Ovary (tissue), 10 donors: ENCODE measurements at places on chromosomes 3 and 15. TPM values are rescaled to one million over a fixed set of nuclear protein-coding genes. Genes with fewer than 3 reads are reported as not detected.

DNA sequence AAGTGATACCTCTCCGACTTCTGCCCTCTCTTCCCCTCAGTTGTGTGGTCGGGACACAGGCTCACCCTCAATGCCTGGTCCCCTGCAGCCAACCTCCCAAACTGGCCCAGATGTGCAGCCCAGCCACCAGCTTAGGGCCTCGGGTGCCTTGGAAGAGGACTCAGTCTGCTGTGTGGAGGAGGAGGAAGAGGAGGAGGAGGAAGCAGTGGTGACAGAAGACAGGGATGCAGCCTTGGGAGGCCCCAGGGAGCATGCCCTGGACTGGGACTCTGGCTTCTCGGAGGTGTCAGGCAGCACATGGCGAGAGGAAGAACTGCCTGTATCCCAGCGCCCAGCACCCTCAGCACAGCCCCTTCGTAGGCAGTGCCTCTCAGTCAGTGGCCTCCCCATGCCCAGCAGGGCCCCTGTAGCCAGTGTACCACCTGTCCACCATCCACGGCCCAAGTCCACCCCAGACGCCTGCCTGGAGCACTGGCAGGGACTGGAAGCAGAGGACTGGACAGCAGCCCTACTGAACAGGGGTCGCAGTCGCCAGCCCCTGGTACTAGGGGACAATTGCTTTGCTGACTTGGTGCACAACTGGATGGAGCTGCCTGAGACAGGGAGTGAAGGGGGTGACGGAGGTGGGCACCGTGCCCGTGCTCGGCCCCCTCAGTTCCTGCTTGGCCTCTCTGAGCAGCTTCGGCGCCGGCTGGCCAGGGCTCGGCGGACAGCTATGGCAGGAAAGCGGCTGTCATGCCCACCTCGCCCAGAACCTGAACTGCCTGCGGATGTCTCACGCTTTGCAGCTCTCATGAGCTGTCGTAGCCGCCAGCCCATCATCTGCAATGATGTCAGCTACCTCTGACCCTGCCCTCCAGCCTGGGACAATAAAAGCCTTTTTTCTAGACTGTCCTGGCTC, 1.3 kb downstream of the INKA1 start:
- DNase-seq, result peak; percentile 48

DNA sequence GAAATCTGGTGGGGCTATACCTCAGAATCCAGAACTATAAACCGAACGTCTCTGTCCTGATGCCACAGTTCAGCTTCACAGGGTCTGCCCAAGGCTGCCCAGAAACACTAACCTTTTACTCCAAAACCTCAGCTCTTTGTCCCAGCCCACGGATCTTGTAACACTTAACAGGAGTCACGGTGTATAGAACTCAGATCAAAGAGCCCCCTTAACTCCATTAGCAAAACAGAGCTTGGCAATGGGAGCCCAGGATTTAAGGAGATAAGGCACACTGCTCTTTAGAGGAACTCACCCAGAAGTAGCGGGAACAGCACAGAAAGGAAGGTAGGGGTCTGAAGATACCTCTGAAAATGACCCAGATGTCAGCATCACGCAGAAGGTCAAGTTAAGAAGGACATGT, 68.8 kb upstream of the SOX14 start:
- no peak for DNase-seq

DNA sequence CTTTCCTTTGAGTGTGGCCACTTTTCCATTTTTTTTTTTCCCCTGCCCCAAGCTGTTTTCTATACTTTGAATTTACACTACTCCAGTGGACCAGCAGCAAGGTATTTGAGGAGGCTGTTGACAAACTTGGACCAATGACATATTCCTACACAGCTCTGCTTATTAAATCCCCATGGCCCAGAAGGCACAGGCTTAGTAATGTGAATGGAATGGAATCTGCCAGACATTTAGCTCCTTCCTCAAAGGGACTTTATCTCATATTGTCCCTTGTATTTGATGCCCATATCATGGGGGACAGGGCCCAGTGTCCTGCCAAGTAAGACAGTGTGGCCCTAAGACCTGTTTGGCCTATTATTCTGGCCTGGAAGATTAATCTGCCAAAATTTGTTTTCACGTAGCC, 107.5 kb downstream of the CHCHD6 start:
- no peak for DNase-seq

MITF gene
- 33.2 TPM for total RNA-seq

SLC12A1 gene
- total RNA-seq, result not detected

GRCh38 chr3:6733699-6734394, 127.1 kb upstream of the GRM7 start:
- DNase-seq, result no peak

GRCh38 chr3:121943431-121943830, 49.2 kb downstream of the SLC15A2 start:
- DNase-seq, result no peak

- DNase-seq, result no peak
These were observed 45.2 kb downstream of the RARB start for GRCh38 chr3:25473246-25473645.

DNA sequence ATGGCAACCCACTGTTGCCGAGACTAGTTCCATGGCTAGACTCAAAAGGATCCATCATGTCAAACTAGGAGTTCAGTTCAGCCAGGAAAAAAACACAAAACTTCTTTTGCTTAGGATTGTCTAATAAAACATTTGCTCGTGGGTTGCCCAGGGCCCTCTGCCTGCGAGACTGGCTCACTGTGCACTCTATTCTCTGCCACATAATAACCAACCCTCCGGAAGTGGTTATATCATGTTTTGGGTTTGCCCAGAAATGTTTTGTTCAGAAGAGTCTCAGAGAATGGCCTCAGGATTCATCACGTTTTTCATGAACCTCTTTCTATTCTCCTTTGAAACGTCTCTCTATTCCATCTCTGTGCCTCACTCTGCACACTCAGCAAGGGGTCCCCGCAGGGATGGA, 216.1 kb downstream of the SV2B start:
- DNase-seq, result no peak

PLSCR2 gene
- not detected for total RNA-seq

HGD gene
- total RNA-seq, result 2.4 TPM

DNA sequence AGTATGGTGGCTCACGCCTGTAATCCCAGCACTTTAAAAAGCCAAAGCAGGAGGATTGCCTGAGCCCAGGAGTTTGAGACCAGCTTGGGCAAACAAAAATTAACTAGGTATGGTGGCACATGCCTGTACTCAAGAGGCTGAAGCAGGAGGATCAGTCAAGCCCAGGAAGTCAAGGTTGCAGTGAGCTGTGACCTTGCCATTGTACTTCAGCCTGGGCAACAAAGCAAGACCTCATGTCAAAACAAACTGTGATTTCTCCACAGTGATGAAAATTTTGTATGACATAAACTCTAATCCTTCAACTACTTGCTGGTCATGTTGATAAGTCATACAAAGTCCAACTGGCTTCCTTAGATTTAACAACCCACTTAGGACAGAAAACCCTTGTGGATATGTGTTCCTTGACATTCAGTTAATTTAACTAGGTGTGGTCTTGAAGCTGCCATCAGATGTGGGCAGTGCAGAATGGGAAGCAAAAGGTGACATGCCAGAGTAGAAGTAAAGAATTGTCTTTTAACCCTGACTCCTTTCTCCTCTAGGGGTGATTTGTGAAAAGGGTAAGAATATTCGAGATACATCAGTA, 263.3 kb downstream of the PTPRG start:
- DNase-seq, result no peak

CTXND1 gene
- 0.42 TPM for total RNA-seq

GRCh38 chr15:73677146-73677607, 7.0 kb upstream of the CD276 start:
- DNase-seq, result peak; percentile 55

GRCh38 chr15:89946681-89947299, 34.0 kb upstream of the ARPIN start:
- no peak for DNase-seq

GRCh38 chr3:169479314-169479939, 184.1 kb downstream of the MECOM start:
- DNase-seq, result no peak

IL12A gene
- not detected for total RNA-seq

DNA sequence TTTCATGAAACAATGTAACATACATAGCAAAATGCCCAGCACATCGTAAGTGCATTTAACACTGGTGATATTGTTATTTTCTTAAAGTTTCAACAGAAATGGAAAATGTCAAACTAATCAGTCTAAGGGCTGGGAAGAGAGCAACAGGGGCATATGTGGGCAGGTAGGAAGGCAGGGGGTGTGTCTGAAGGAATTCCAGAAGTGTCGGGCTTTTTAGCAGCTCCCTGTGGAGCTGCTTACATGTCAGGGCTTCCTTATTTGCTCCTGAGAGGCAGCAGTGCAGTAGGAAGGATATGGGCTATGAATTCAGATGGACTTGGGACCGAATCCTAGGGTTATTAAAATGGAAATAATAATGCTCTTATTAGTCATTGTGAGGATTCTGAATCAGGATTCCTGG, 311.6 kb downstream of the CLSTN2 start:
- no peak for DNase-seq

- DNase-seq, result no peak
These were observed 224.8 kb downstream of the FAM43A start for GRCh38 chr3:194910414-194910984.

DNA sequence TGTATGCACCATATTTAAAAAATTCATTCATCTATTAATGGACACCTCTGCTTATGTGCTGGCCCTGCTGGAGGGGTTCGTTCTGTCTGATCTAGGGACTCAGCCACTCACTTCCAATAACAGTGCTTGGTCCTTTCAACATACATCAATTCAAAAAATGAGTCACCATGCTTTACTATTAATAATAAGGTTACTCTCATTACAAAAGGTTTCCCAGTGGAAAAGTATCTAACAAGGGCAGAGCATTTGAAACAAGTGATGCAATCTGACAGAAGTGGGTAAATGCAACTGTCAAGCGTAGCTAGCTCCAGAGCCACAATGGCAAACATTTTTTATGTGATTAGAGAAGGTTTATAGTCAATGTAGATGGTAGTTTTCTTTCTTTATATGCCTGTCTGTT, 67.9 kb upstream of the TNIK start:
- no peak for DNase-seq

GRCh38 chr3:133644768-133645167, 17.0 kb downstream of the TOPBP1 start:
- DNase-seq, result no peak

VIPR1 gene
- 0.50 TPM for total RNA-seq

DNA sequence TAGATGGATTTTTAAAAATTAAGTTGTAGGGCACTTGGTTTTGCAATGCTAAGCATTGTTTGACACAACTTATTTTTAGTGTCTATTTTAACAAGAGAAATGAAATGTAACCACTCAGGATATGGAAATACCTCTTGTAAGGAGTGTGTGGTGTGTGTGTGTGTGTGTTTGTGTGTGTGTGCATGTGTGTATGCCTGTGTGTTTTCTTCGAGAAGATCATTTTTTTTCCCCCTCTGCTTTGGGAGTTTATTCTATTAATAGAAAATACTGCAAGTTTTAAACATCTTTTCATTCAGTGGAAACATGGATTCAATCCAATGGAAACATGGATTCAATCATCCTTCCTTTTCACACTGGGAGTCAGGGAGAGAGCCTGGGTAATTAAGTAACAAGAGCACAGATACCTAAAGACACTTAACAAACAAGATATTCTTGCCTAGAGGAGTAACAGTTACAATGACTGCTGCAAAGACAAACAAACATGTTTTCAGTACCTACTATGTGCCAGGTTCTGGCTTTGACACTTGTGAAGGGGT, 567.2 kb upstream of the TBL1XR1 start:
- DNase-seq, result no peak

GRCh38 chr3:195153130-195153529, 117.8 kb downstream of the XXYLT1 start:
- DNase-seq, result no peak

DNA sequence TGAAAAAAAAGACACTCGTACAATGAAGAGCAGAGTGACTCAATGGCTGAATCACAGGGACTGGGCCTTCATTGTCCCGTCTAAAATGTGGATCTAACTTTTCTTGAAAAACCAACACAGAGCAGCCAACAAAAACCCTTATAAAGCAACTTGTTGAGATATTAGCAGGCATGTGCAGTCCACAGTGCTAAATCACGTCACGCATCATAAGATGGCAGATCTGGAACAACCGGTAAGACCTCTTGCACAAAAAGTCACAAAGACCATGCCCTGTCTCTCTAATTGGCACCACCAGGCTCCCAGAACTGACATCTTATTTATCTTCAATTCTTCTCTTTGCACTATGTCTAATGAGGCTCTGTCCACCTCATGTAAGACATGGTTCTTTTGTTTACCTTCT, 177.0 kb downstream of the MAGI1 start:
- DNase-seq, result no peak

DNA sequence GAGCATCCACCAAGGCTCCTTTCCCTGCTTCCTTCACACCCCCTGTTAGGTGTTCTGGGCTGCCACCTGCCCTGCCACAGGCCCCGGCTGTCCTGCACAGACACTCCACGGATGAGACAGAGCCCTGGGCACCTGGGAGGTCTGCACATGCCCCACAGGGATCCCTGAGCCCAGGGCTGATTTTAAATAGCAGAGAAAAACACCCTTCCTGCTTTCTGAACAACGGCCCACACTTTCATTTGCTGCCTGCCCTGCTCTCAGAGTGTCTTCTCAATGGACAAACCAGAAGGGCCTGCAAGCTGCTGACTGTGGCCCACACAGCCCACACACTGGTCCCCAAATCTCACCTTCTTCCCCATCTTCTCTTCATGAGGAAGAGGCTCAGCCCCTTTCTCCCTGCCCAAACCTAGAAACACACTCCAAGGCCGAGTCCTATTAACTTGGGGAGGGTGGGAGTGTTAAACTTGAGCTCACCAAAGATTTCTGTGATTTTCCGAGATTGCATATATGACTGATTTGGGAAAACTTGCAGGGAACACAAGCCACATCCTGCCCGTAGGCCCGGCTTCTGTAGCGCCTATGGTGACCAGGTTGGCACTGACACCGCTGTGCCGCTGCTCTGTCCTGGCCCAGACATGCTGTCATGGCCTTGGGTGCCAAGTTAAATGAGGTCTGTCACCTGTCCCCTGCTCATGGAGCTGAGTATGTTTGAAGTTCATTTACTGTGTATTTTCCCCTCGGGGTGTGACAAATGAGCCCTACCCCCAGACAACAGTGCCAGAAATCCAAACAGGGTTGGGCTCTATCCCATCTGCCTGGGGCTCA, 47.2 kb upstream of the KLF13 start:
- no peak for DNase-seq

SGO1 gene
- 0.33 TPM for total RNA-seq

- DNase-seq, result no peak
These were observed 79.8 kb downstream of the RBPMS2 start for GRCh38 chr15:64695561-64695992.

LEKR1 gene
- 2.1 TPM for total RNA-seq

GRCh38 chr3:171184372-171184771, 157.9 kb upstream of the SLC2A2 start:
- DNase-seq, result no peak

DNA sequence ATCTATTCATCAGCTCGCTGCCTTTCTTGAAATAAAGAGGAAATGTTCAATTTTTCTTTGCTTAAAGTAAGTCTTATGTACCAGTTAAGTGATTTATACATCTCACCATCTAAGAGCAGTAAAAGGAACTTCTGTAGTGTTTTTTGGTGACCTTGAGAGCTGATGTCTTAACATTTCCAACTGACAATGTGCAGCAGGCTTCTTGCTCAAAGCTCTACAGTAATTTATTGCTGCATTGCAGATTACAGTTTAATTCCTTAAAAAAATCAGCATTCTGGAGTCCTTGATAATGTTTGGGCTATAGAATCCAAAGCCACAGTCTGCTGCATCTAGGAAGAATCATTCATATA, 61.6 kb downstream of the DIPK2A start:
- no peak for DNase-seq

CCR2 gene
- 0.42 TPM for total RNA-seq
